ENCODE measurements at places on chromosomes 3 and 15.
A peak's percentile ranks its signal among the peaks of the same experiment; 100 is the strongest.

DNA sequence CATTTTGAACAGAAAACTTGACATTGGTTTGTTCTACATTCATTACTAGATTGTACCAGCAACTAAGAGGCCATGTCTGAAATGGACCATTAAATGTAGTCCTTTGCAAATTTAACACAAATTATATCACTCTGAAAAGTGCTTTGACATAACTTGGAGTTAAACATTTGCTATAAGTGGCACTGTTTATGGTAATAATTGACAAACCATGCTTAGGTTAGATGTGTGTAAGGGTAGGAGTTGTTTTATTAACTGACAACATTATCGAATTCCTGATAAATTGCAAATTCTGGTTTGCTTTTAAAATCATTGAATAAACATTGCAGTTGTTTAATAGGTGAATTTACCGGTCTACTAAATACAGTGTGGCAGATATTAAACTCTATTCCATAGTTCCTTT, 6.1 kb upstream of the TMEM207 start:
- DNase-seq: no peak

DNA sequence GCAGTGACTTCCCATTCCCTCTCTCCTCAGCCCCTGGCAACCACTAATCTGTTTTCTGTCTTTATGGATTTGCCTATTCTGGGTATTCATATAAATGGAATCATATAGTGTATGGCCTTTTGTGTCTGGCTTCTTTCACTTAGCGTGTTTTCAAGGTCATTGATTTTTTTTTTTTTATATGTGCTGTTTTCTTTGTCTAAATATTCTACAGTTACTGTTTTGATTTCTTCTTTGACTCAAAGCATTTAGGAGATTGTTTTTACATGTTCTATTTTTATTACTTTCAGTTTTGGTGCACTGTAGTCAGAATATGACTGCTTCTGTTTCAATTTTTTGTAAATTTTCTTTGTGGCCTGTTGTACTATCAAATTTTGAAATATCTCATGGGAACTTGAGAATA, 71.9 kb upstream of the RNU6-1 start:
- DNase-seq: no peak

DNA sequence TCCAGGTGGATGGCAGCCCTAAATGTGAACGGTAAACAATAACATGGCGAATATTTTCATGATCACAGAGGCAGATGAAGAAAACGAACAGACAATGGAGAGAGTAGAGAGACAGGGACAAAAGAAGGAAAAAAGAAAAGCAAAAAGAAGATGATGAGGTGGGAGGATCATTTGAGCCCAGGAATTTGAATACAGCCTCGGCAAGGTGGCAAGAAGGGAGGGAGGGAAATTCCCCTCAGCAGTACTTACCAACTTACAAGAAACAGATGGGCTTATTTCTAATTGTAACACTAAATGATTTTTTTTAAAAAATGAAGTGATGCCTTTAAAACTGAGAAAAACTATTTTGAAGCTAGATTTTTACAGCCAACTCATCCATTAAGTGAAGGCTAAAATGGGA, 6.0 kb upstream of the MAP4 start:
- DNase-seq: no peak

DNA sequence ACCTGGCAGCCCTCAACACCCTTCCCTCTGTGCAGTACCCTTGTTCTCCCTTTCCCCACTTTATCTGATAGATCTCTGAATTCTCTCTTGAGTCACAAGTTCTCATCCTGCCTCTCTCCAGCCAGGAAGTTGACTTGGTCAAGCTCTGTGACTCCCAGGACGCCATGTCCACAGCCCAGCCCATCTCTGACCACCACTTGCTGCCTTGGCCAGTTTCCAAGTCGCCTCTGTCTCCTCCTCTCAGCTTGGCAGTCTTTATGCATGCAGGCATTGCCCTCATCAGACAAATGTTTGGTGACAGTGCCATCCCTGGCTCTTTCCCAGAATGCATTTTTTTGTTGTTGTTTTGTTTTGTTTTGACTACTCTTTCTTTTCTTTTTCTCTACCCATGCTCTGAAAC, 25.7 kb downstream of the ZNF35 start:
- DNase-seq: no peak

DNA sequence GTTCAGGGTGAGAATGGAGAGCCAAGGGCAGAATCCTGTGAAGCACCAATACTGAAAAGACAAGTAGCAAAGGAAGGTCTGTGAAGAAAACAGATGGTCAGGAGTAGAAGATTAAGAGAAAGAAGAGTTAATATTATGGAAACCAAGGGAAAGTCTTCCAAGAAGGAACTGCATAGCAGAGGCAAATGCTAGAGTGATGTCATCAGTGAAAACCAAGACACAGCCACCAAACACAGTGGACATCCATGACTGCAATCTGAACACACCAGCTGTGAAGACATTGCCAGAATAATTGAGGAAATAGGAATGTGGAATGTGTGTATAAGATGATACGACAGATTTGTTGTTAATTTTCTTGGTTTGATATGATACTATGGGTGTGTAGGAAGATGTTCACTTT, 26.8 kb upstream of the ZBTB38 start:
- no peak for DNase-seq

GRCh38 chr15:94036156-94036555, 195.2 kb upstream of the MCTP2 start:
- DNase-seq: no peak

DNA sequence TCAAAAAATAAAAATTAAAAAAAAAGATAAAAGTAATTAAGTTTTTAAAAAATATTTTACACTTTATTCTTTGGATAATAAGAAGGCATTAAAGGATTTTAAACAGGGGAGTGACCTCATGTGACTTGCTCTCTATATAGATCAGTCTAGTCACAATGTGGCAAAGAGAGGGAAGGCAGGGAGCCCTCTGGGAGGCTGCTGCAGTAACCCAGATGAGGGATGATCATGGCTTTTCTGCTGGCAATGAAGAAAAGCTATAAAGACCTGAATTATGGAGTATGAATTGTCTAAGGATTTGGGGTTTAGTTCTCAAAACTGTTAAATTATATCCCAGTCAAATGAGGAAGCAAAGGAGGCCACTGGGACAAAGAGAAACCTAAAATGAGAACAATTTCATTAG, 58.1 kb downstream of the SUMF1 start:
- no peak for DNase-seq

- no peak for DNase-seq
Measured at GRCh38 chr15:62120776-62121175, 44.3 kb downstream of the C2CD4B start.

GRCh38 chr3:51568996-51569395, 30.5 kb downstream of the RAD54L2 start:
- DNase-seq: no peak

DNA sequence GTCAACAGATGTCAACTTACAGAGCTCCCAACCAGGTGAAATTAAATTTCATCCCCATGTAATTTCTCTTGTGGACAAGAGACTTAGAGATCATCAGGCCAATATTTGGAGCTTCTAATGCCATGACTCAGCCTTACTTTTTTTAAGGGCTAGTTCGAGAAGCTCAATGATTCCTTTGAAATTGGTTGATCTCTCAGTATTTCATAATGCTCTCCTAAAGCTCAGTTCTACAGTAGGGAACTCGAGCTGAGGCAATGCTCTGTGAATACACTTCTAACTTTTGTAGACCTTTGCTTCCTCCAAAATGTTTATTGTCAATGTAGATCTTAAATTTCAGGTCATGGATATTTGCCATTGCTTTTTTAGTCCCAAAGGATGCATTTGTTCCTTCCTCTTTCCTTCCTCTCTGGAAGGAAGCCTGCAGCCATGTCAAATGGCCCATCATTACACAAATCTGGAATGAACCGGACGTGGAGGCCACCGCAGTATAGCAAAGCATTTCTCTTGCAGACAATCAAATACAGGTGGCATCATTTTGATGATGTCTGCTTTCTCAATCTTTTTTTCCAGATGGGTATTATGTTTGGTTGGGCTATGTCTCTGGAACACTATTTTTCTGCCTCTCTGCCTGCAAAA, 28.3 kb downstream of the STARD5 start:
- no peak for DNase-seq

DNA sequence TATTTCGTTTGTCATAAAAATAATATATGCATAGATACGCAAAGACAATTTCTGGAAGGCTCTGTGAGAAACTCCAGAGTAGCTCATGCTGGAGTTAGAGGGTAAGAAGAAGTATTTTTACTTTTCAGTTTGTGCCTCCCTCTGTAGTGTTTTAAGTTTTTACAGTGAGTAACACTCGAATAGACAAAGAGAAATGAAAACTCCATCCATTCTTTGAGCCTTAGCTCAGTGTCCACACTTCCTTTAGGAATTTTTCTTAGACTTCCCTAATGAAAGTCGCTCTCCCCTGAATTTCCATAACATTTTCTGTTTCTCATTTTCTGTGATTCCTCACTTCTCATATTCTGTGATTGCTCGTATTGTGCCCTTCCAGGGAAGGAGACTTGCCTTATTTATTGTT, 2.1 kb downstream of the BLOC1S6 start:
- no peak for DNase-seq

GRCh38 chr3:64691051-64691450, 3.3 kb upstream of the ADAMTS9 start:
- DNase-seq: no peak

- no peak for DNase-seq
Measured at GRCh38 chr3:65963787-65964677, 74.7 kb downstream of the MAGI1 start.

- DNase-seq: no peak
Measured at GRCh38 chr3:188830893-188831292, 340.9 kb upstream of the TPRG1 start.

- no peak for DNase-seq
Measured at GRCh38 chr3:86562090-86562489, 428.9 kb downstream of the VGLL3 start.

GRCh38 chr3:42533161-42533897, 30.9 kb downstream of the VIPR1 start:
- DNase-seq: no peak

GRCh38 chr3:84108442-84108971, 850.3 kb upstream of the CADM2 start:
- no peak for DNase-seq

DNA sequence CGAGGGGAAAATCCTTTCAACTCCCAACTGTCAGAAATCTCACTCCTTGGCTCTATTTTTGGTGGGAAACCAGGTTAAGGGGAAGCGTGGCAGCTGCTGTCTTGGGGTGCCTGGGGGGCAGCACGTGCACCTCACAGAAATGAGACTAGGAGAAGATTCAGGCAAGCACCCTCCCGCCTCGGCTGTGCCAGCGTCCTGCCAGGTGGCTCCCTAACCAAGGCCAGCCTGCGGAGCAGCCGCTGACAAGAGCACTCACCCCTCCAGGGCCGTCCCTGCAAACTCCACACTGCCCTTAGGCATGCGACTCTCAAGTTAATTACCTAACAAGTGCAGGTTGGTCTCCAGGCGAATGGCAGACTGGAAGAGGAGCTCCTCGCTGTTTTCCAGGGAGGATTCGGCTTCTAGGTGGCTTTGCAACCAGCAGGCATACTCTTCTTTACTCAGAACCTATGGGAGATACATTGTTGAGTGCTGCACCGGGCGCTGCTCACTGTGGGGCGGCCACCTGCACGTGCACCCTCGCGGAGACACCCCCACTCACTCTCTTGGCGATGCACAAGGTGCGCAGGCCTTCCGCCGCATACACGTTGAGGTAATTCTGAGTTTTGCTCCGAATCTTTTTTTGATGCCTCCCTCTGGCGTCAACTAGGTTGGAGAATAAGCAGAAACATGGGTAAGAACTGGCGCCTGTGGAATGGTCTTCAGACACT, 155.3 kb downstream of the ATP10A start:
- no peak for DNase-seq

DNA sequence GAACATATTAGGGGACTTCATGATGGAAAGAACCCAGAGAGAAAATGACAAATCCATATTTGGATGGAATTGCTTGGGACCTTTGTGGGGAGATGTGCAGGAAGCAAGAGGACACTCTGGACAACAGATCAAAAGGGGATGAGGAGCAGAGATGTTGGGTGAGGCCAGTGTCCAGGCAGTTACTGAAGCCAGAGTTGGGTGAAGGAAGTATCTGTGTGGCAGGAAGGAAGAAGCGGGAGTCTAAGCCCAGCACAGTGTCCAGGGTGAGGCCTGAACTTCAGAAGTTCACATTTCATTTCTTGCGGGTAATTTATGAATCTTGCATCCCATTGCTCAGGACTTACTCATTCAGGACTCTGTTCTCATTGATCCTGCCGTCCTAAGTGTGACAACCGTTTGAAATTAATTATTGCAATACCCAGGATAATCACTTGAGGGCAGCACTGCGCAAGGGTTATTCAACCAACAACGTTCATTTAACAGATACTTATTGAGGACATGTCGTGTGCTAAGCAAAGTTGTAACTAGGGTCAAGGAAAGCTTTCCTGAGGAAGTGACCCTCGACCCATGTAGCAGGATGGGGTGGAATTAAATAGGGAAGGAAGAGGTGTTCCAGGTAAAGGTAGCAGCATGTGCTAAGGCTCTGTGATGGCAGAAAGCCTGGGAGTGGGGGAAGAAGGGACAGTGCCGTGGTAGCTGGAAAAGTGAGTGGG, 61.3 kb upstream of the CMTM8 start:
- peak; percentile 65 for DNase-seq

DNA sequence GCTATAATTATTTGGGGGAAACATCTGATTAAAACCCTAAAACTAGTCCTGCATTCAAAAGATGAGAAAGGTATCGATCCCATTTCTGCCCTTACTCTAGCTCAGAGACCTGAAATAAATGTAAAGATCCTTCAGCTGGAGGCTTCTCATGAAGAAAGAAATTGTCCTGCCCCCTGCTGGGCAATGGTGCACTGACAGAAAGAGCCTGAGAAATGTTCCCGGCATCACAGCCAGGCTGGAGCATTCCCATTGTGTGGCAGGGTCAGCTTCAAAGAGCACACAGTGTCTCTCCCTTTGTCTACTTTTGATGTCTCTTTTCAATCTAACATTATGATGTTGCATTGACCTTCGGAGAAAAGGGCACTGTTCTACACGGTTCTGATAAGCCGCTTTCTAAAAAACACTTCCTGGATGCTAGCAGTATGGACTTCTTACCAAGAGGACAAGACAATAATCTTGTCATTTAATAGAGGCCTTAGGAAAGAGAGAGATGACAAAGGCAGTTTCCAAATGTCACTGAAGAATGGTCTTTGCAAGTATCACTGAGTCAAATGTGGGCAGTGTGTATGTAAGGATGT, 287.5 kb downstream of the MAGI1 start:
- peak; percentile 80 for DNase-seq

DNA sequence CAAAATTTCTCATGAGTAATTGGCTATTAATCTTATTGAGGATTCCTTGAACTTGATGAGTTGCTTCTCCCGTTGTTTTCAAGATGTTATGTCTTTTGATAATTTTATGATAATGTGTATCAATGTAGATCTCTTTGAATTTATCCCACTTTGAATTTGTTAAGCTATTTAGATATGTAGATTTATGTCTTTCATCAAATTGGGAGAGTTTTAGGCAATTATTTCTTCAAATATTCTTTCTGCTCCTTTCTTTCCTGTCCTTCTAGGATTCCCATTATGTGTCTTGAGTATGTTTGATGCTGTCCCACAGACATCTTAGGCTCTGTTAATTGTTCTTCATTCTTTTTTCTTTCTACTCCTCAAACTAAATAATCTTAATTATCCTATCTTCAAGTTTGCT, 68.1 kb upstream of the FGD5 start:
- no peak for DNase-seq
